ENCODE measurements at places on chromosomes 16 and 17. TPM values are rescaled to one million over a fixed set of nuclear protein-coding genes. Genes with fewer than 3 reads are reported as not detected.

Gene CEP112
- 4.3 TPM for total RNA-seq

Gene CD300LF
- total RNA-seq = not detected

Gene SPATA22
- total RNA-seq = not detected

Gene DCAKD
- 39.3 TPM for total RNA-seq

Gene LPO
- not detected for total RNA-seq

Gene MFSD6L
- not detected for total RNA-seq

Gene SLFN12L
- total RNA-seq = 0.16 TPM

Gene COX6A2
- not detected for total RNA-seq

Gene AGRP
- total RNA-seq = not detected

Gene VAT1L
- not detected for total RNA-seq

Gene TP53TG3C
- total RNA-seq = not detected

Gene MIEN1
- total RNA-seq = 14.7 TPM

Gene TRPV3
- total RNA-seq = 2.8 TPM

Gene KRT23
- total RNA-seq = 0.16 TPM

All from bronchial smooth muscle cell (primary cell).